ENCODE measurements at places on chromosomes 13 and 19. TPM values are rescaled to one million over a fixed set of nuclear protein-coding genes. Genes with fewer than 3 reads are reported as not detected.

JAK3 gene
- 3.4 TPM for total RNA-seq

ZNF433 gene
- 19.9 TPM for total RNA-seq

- DNase-seq: no peak
These were observed 166.8 kb downstream of the SLITRK5 start for GRCh38 chr13:87837946-87838345.

- no peak for DNase-seq
These were observed 142.2 kb downstream of the IRS2 start for GRCh38 chr13:109644069-109644750.

DNA sequence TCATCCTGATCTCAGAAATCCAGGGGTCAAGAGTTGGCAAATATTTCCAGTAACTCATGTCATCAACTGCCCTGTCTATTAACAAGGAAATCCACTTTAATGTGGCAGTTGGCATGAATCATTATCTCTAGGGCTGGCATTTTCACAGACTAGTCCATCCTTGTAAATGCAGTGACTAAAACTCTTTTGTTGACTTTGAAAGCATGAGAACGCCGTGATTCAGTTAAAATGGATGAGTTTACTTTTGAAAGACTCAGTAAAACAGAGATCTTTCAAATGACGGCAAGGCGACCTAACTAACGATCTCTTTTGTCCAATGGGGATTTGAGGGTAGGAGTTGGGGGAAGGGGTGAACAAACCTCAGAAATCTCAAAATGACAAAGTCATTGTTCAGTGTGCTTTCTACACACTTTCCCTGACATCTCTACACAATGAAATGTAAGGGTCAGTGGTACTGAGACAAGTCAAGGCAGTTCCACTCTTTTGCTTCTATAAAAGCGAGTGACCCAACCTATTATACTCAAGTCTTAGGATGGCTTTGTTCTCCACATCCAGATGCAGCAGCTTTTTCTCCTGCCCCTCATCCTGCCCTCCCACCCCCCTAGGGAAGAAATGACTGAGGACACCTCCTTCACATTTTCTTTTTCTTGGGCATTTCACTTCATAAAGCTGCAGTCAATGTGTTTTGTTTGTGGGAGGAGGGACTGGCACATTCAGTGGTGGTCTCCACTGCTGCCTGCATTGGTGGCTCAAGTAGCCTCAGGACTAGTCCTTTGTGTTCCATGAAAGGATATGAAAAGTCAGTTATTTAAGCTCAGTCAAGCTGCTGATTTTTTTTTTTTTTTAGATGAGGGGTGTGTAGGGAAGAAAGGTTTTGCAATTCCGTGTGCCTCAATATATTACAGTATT lies 200.5 kb downstream of the ABCC4 start:
- no peak for DNase-seq

DNA sequence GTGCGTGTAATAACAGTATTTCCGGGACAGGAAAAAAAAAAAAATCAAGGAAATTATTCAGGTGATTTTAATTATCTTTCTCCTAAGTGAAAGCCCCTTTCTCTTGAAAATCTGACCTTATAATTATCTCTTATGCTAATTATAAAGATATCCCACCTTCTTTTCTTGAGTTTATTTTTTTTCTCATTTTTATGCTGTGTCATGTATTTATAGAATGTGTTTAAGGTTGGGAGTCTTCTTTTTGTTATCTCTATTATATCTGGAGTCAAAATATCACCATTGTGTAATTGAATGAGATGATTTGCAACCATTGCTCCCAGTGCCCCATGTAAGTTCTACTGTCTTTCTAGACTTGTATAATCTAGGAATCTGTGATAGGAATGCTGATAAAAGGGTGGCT lies 3.0 kb downstream of the TMEM255B start:
- DNase-seq: no peak

DNA sequence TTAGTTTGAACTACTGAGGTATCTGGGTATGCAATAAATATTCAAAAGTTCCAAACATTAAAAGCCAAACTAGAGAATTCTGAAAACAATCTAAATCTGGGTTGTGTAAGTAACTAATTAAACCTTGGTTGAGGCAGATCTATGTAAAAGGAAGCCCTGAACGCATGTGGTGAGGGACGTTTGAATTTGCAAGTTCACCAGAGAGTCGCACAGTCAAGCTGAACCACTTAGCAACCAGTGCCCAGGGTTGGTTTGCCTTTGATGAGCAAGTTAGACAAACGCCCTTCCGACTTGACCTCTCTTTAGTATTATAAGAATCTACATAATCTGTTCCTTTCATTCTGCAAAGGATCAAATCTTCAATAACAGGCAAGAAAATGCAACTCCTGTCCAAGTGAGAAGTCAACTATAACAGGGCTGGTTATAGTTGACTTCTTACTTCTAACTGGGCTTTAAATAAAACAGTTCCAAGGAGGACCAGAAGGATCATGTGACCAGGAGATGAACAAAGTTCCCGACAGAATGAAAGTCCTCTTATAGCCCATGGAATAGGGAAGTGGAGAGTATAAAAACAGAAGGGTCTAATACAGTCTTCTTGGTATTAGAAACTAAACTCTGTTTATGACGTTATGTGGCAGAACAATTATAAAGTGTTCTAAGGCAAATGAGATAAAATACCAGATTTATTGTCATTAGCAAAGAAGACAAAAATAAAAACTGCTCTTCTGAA lies 40.6 kb downstream of the PHF11 start:
- DNase-seq: no peak

DNA sequence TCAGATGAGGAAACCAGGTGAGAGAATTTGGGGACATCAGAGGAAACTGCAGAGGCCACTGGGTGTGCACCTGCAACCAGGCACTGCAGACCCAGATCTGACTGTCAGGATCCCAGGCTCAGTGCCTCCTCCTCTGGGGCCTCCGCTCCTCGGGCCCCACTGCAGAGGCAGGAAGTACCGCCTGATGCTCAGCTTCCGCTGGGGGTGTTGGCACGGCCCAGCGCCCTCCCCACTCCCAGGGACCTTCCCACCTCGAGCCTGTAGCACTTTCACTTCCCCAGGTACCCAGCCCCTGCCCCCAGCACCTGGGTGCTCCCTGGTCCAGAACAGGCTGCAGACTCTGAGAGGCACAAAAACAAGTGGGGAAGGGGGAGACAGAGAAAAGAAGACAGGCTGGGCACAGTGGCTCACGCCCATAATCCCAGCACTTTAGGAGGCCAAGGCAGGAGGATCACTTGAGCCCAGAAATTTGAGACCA lies 1.4 kb upstream of the CD37 start:
- no peak for DNase-seq

- DNase-seq: no peak
These were observed 29.9 kb downstream of the DOCK9 start for GRCh38 chr13:98947925-98948324.

GRCh38 chr19:51803519-51803918 lies 8.6 kb downstream of the FPR3 start:
- no peak for DNase-seq

GRCh38 chr13:83907196-83907989 lies 25.1 kb upstream of the SLITRK1 start:
- no peak for DNase-seq

GRCh38 chr19:29753190-29753933 lies 38.3 kb upstream of the C19orf12 start:
- no peak for DNase-seq

- DNase-seq: no peak
These were observed 1.1 kb downstream of the IRS2 start for GRCh38 chr13:109785141-109785891.

DNA sequence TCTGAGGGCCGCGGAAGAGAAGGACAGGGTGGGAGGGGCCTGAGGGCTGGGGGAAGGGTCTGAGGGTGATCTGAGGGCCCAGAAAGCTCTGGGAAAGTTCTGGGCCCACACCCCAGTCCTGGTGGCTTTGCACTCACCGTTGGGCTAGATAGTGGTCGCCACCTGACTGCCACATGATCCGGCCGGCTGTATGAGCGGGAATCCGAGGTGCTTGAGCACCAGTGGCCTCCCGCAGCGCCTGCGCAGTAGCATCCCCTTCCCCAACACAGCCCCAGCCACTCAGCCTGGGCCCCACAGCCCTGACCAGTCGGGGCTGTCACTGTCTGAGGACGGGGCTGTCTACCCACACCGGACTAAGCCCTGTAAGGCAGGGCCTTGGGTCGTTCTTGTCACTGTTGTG lies 15.0 kb downstream of the PRODH2 start:
- no peak for DNase-seq

- DNase-seq: no peak
These were observed 19.5 kb downstream of the LDLR start for GRCh38 chr19:11108746-11109145.

GRCh38 chr19:4233282-4233853 lies 4.0 kb downstream of the EBI3 start:
- DNase-seq: no peak

Data from skin of body (tissue), 3 donors.